ENCODE measurements at places on chromosomes 5 and 9.

GRCh38 chr5:72328172-72328571 is 8.0 kb downstream of the PTCD2 start:
- no peak for DNase-seq

DNA sequence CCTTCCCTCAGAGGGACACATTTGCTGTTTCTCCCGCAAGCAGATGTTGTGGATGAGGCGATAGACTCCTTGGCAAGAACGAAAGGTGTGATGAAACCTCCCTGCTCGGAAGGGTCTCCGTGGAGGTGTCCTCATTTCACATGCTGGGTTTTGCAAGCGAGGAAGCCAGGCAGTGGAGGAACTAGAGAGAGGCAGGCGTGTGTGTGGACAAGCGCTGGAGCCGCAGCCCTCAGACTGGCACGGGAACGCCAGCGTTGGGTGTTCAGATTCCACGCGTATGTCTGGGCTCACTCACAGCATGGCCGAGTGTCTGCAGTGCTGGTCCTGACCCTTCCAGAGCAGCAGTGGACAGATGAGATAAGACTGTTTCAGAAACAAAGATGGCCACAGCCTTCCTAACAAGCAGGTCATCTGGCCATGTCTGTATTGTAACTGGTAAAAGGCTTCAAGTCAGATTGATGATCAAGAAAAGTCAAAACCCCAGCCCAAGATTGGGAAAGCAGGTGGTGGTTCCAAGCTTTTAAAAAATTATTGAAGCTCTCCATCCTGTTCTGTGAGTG is 35.0 kb upstream of the NCS1 start:
- DNase-seq = no peak

- no peak for DNase-seq
Observed at GRCh38 chr9:76255781-76256455, 138.3 kb downstream of the RFK start.

- no peak for DNase-seq
Observed at GRCh38 chr5:112006721-112007120, 249.7 kb upstream of the NREP start.

- no peak for DNase-seq
Observed at GRCh38 chr9:116482740-116483139, 204.4 kb upstream of the TRIM32 start.

GRCh38 chr5:6274846-6275543 is 103.4 kb downstream of the MED10 start:
- no peak for DNase-seq

DNA sequence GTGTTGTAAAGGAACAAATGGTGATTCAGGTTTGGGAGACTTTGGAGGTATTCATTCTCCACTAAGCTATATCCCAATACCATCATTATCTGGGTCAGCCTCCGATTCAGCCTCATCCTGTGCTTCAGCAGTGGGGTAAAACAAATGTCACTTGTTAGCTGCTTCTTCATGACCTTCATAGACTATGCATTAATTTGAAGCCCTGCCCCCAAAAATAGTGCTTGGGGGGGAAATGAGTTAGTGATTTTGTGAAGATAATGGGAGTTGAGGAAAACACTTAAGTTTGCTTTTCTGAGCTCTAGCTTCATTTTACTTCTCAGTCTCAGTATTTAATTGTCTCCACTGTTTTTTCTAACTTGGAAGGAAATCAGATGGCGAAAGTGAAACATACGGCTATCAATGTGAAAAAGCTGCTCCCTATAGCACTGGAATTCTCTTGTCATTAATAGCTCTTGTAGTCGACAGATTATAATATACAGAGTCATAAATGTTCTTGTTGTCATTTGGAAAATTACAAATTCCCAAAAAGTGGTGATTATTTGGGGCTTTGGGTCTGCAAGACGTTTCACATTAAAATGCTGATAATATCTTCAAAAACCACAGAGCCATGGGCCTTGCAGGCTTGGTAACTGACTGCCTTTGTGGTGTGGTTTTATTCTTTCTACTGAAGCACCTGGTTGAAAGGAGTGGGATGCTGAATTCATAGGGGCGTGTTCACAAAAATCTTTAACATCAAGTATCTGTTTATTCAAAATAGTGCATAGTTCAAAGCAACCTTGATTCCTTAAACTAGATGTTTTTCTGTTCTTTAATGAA is 40.0 kb downstream of the PIK3R1 start:
- no peak for DNase-seq

DNA sequence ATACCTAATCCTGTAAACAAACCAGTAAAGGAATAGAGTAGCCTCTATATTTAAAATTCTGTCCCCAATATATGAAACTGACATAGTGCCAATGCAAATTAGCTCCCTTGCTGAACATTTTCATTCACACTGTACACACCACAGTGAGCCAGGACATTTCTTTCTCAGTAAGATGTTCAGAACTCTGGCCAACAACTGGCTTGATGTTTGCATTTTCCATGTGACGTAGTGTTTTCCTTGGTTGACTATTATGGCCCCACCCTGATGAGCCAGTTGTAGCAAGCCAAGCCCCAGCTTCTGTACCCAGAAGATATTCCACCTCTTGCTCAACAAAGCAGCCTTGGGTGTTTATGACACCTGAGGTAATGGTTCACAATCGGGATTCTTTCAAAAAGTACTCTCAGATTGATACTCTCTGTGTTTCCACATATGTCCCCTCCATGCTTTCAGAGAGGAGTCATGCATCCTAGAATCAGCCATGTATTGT is 17.7 kb upstream of the ANXA1 start:
- no peak for DNase-seq

- DNase-seq = no peak
Observed at GRCh38 chr5:132183723-132184122, 43.9 kb downstream of the P4HA2 start.

DNA sequence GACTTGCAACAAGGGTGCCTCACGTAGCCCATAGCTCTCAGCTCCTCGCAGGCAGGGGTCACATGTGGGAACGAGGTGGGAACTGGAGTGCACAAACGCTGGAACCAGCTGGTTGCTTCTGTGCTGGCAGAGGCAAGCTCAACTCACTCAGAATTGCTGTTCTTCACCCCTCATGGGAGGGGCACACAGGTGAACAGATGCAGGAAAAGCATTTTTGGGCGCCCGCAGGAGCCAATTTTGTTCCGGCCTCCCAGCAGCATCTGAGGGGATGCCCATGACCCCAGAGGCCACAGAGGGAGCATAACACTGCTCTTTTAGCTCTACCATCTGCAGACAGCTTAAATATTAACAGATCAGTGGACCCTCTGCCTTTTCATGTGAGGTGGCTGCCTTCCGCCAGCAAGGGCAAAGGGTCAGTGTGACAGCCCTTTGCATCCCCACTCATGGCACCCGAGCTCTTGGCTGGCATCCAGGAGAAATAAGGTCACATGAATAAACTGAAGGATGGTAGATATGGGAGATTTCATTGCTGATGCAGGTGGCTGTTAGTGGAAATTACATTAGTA is 196.2 kb downstream of the SLCO4C1 start:
- DNase-seq = no peak

DNA sequence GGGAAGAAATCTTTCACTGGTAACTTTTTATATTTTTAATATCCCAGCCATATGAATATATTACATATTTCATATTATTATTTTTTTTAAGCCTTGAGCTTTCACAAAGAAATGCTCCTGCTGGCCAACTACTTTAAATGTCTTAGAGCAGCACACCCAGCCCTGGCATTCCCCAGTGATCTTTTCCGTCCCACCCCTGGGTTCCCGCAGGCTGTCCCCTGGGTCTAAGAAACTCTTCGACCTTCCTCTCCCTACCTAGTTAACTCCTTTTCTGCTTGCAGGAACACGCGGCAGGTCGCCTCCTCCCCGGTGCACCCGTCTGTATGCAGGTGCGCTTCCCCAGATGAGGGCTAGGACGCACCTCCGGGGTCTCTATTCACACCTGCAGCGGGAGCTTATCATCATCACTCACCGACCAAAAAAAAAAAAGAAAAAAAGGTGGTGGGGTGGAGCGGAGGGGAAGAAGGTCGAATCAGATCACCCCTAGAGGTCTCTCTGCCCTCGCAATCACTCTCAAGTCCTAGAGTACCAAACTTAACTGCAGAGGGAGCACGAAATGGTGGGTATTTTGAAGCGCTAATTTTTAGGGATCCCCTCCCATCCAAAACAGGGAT is 696 bp downstream of the ZFP62 start:
- DNase-seq = no peak

GRCh38 chr9:120611690-120612068 is 31.7 kb upstream of the CDK5RAP2 start:
- DNase-seq = no peak

GRCh38 chr5:130135506-130135905 is 231.2 kb downstream of the CHSY3 start:
- peak; percentile 22 for DNase-seq

- no peak for DNase-seq
Observed at GRCh38 chr9:134230942-134231325, 66.6 kb upstream of the RNU6ATAC start.

GRCh38 chr5:134491841-134492442 is 33.5 kb upstream of the JADE2 start:
- DNase-seq = no peak

GRCh38 chr9:129472651-129473102 is 148.2 kb downstream of the C9orf50 start:
- no peak for DNase-seq

DNA sequence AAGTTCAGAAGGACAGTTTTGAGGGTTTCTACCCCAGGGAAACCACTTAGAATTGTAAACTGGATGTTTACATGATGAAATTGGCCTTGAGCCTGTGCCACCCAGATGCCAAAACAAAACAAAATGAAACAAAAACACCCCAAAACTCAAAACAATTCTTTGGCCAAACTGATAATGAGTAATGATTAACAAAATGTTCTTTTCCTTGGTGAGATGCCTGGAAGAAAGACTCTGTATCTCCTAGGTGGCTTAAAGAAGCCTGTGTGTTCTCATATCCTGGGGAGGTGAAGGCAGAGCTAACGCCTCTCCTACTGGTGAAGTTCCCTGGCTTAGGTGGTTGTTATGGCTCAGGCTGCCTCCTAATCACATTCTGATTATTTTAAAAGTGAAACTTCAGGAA is 120.5 kb downstream of the NPR3 start:
- no peak for DNase-seq

DNA sequence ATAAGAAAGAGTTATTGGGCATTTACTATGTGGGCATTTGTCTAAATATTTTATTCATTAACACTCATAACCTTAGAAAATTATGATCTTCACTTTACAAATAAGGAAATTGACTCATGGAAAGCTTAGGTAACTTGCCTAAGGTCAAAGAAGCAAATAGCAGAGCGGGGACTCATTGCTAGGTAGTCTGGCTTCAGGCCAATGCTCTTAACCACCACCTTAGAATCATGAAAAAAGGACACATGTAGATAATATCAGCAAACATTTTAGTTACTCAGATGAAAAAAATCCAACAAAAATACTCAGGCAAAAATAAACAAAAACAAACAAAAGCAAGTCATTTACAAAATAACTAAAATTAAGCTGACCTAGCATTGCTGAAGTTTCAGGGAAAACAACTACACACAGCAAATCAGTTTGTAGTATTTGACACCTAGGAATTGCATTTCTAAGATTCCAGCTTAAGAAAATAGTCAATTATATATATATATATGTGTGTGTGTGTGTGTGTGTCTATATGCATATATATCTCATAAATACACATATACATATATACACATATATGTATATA is 166.0 kb downstream of the HMHB1 start:
- no peak for DNase-seq

DNA sequence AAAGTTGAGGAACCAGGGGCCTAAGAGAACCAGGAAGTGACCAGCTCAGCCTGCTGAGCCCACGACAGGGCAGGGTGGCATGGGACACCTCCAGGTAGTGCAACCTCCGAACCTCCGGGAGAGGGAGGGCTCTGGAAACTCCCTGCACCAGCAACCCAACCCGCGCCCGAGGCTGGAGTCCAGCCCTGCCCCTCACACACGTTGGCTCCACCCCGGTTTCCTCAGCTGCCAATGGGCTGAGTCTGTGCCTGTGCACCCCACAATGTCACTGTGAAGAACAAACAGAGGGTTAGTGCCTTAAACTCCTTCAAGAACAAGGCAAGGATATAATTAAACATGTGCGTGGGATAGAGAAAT is 17.0 kb upstream of the UNC5A start:
- DNase-seq = no peak

DNA sequence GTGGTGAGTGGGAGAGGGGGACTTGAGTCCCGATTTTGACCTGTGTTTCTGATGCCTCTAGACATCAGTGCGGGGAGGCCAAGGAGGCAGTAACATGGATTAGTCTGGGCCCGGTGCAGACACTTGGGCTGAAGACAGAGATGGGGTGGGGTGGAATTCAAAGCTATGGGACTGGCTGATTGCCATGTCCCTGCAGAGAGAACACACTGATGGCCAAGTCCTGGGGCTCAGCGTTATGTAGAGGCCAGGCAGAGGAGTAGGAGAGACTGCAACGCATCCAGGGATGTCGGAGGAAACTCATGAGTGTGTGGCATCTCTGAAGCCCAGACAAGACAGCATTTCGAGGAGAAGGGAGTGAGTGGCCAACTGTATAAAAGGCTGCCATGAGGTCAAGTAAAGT is 30.1 kb downstream of the PSD2 start:
- no peak for DNase-seq

Measured in glomerular endothelial cell (primary cell).